Activated naive CD4-positive, alpha-beta T cell treated with anti-CD3 and anti-CD28 coated beads, Interleukin-2, amount 10 ng/mL, durations not matched to agents 7 days and 5 days (primary cell): ENCODE measurements at places on chromosomes 5 and 9.

- no peak for DNase-seq
- H3K36me3 ChIP-seq, result peaks cover 19% of the 10 kb centered on the region
- no peaks in the 10 kb centered on the region for H3K27me3 ChIP-seq
- no peak overlapping the region for H3K27ac ChIP-seq
Measured at GRCh38 chr5:143318270-143318669, 85.2 kb downstream of the NR3C1 start.

DNA sequence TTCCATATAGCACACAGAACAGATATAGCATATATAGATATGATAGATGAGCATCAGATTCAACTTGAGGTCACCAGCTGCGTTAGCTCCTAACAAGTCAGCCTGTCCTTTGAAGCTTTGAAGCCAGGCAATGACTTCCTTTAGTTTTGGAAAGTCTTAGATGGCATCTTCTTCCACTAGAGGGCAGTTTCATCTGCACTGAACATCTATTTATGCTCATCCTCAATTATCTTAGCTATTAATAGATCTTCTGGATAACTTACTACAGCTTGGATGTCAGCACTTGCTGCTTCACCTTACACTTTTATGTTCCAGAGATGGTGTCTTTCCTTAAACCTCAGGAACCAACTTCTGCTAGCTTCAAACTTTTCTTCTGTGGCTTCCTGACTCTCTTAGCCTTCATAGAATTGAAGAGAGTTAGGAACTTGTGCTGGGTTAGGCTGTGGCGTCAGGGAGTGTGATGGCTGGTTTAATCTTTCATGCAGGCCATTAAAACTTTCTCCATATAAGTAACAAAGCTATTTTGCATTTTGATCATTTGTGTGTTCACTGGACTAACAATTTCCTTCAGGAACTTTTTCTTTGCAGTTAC lies 1401.4 kb downstream of the EFNA5 start:
- no peak for DNase-seq
- H3K27ac ChIP-seq, result no peak overlapping the region
- H3K4me3 ChIP-seq, result no peak overlapping the region
- H3K36me3 ChIP-seq, result no peaks in the 10 kb centered on the region

DNA sequence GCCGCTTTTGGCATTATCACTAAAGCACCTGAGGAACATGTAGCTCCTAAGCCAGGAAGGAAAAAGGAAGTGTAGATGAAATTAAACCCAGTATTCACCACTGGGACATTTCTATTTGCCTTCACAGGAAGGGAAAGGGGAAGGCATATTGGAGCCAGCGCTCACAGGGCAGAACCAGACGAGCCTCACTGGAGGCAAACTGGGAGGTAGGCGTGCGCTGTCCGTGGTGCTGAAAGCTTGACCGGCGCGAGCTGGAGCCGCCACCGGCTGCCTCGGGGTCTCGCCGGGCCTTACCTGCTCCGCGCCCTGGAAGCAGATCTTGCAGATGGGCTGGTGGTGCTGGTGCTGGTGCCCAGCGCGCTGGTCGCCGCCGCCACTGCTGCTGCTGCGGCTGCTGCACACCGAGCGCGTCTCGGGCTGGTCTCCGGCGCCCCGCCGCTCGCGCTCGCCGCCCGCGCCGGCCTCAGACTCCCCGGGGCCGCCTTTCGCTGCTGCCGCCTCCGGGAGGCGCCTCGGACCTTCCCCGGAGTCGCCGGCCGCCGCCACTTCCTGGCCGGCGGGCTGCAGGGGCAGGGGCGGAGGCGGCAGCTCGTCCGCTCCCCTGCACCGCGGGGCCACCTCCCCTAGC lies 732 bp downstream of the MARCHF11 start:
- peaks cover 30% of the 10 kb centered on the region for H3K27me3 ChIP-seq
- peaks cover 4% of the 10 kb centered on the region for H3K4me1 ChIP-seq
- no peak overlapping the region for H3K4me3 ChIP-seq

GRCh38 chr5:156481741-156482140 lies 154.8 kb downstream of the SGCD start:
- H3K4me1 ChIP-seq, result no peaks in the 10 kb centered on the region
- H3K27me3 ChIP-seq, result no peaks in the 10 kb centered on the region
- H3K27ac ChIP-seq, result no peak overlapping the region
- H3K4me3 ChIP-seq, result no peak overlapping the region
- DNase-seq, result no peak

DNA sequence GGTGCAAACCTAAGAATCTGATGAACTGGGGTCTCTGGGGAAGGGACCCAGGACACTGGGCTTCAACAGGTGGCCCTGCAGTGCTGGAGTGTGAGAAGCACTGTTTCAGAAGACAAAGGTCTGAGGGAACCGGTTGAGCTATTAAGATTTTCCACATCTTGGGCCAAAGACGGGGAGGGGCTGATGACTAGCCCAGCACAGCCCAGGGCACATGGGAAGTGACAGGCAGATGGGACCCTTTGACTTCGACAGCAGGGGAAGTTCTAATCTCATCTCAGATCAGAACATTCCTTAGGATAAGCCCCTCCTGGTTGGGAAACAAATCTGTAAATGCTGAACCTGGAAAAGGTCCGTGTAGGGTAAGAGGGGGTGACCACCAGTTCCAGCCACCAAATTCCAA lies 67.4 kb downstream of the RAPGEF1 start:
- DNase-seq, result no peak
- H3K27ac ChIP-seq, result peak overlapping the region; percentile 37
- peaks cover 80% of the 10 kb centered on the region for H3K4me1 ChIP-seq
- no peaks in the 10 kb centered on the region for H3K27me3 ChIP-seq
- no peak overlapping the region for H3K4me3 ChIP-seq

DNA sequence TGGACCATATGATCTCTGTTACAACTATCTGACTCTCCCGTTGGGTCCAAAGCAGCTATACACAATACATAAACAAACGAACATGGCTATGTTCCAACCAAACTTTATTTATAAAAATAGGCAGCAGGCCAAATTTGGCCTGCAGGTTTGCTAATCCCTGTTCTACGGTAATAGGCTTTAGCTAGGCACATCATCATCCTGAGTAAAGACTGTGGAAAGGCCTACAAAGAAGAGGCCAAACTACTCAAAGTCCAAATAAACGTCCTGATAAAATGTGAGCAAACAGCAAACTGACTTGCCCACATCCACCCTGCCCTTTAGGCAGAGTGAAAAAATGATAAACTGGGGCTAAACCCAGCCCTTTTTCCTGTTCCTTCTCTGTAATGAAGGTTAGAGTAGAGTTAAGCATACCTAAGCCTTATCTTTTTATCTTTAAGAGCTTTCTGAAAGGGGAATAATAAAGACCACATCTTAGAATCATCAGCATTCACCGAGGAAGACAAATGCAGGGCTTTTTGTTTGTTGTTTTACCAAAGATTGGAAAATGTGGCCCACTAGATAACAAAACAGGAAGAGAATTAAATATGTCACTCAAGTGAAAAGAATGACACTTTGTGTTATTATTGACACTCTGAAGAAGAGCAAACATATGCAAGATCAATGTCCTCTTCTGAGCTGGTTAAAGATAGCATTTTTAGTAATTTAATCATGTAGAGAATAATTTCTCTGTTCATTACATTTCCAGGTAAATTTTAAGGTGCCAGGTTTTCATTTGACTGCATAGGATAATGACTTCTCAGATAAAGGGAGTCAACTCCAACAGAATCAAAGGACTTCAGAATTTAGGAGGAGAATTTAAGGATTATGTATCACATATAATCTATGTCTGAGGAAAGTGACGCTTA lies 160.0 kb upstream of the GNA14 start:
- no peak overlapping the region for H3K4me3 ChIP-seq
- peaks cover 46% of the 10 kb centered on the region for H3K36me3 ChIP-seq
- H3K27me3 ChIP-seq, result no peaks in the 10 kb centered on the region
- no peak for DNase-seq

DNA sequence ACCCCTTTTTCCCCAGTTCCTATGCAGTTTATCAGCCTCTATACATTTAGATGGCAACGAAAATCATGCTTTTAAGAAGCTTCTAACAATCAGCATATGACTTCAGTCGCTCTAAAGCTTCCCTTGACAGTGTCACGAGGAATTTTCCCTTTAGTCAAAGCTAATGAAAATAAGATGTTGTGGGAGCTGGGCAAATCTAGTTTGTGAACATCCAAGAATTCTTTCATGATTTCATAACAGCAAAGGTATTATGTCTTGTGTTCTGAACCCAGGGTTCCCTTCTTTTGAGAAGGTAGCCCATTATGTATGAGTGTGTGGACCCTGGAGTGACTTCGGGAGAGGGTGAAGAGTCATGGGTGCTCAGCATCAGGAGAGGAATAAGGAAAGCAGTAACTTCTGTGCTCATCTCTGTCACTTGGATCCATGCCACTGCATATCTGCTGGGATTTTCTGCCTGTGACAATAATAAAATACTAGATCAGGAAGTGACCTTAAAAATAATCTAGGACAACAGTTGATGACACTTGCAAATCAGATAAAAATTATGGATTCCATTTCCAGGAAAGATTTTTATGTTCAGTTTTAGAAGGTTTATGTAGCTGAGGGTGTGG lies 102.4 kb downstream of the PCSK1 start:
- no peak overlapping the region for H3K27ac ChIP-seq
- H3K4me3 ChIP-seq, result no peak overlapping the region
- H3K36me3 ChIP-seq, result no peaks in the 10 kb centered on the region
- H3K4me1 ChIP-seq, result no peaks in the 10 kb centered on the region
- peaks cover 21% of the 10 kb centered on the region for H3K27me3 ChIP-seq

DNA sequence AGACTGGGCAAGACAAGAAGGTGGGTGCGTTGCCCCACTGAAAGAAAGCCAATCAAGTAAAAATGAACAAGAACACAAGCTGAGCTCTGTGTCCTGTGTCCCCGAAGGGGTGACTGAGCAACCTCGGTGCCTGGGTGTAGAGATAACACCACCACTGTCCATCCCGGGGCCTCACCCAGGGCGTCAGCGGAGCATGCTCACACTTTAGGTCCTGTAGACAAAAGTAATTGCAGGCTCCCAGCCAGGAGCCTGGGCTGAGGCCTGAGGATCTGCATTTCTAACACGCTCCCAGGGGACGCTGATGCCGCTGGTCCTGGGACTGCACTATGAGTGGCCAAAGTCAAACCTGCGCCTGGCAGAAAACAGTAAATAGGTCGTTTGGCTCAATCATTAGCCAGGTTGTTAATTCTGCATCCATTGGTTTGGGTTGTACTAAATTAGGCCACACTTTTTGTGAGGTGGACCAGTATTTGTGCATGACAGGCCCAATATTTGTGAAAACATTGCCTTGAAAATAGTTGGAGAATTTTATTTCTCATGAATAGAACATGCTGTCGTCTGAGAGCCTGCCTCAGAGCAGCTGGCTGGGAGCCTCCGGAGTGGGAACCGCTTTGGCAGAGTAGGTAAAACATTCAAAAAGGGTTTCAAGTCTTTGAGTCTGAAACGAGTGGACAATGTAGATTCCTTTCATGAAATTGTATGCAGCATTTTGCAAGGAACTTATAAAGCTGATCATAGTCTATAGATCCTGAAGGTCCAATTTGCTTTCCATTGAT lies 38.3 kb downstream of the ANKRD33B start:
- no peak overlapping the region for H3K4me3 ChIP-seq
- H3K36me3 ChIP-seq, result no peaks in the 10 kb centered on the region
- H3K4me1 ChIP-seq, result peaks cover 29% of the 10 kb centered on the region
- no peak overlapping the region for H3K27ac ChIP-seq

- no peaks in the 10 kb centered on the region for H3K36me3 ChIP-seq
- no peak for DNase-seq
- H3K4me3 ChIP-seq, result no peak overlapping the region
- no peak overlapping the region for H3K27ac ChIP-seq
Measured at GRCh38 chr9:94096819-94097577, 12.7 kb downstream of the PTPDC1 start.

- H3K27me3 ChIP-seq, result peaks cover 8% of the 10 kb centered on the region
- H3K27ac ChIP-seq, result no peak overlapping the region
- H3K36me3 ChIP-seq, result no peaks in the 10 kb centered on the region
- no peak for DNase-seq
Measured at GRCh38 chr9:109787735-109788134, 7.7 kb downstream of the PALM2AKAP2 start.

DNA sequence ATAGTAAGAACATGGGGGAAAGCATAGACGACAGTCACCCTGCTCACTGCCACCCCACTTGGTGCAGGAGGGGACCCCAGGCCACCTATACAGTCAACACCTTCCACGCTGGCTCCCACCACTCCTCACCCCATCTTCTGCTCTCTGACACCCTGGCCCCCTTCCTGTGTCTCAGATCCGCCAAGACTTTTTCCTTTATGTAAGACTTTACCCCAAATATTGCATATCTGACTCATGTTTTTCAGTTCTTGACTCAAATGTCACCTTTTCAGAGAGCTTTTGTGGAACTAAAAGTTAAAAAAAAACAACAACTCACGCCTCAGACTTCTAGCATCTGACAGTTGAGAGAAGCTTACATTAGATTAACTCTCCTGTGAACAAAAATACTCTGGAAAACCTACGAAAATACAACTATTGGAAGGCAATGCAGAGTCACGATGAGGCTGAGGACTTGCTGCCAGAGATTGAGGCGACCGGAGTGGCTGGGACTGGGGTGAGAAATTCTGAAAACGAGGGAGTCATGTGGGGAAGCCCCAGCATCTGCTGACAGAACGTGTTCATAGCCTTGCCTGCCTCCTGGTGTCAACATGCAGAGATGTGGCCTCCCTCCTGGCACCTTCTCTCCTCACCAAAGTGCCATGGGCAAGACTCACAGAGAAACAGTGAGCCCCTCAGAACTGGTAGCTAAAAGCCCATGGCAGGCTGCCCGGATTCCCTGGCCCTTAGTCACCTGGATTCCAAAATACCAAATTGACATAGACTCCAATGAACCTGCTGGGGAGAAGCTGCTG lies 22.4 kb upstream of the FCN2 start:
- no peak overlapping the region for H3K27ac ChIP-seq
- no peak overlapping the region for H3K4me3 ChIP-seq
- no peaks in the 10 kb centered on the region for H3K4me1 ChIP-seq
- H3K36me3 ChIP-seq, result no peaks in the 10 kb centered on the region
- DNase-seq, result no peak
- H3K27me3 ChIP-seq, result no peaks in the 10 kb centered on the region

DNA sequence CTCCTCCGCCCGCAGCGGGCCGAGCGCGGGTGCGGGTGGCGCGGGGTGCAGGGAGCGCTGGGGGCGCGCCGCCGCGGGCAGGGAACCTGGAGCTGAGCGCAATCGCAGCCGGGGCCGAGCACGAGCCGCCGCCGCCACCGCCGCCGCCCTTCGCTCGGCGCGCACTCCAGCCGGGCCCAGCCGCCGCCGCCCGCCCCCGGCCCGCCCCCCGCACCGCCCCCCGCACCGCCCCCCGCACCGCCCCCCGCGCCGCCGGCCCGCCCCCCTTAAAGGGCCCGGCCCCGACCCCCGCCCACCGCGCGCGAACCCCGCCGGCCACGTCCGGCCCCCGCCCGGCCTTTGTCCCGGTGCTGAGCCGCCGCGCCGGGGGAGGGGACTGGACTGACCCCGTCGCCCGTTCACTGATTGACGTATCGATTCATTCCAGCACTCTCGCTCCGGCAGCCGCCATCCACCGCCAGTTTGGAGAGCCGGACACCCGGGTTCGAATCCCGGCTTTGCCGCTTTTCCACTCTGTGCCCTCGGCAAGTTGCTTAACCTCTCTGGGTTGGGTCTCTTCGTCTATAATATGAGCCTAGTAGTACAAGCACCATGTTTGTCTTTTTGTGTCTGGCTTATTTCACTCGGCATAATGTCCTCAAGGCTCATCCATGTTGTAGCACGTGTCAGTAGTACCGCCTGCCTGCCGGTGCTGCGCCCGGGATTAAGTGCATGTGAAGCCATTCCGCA lies at the start of gene SH3PXD2B:
SH3PXD2B (minus strand) TSS at position 168 of the 729 bp plus-strand sequence. CDS start 173 bp downstream, outside the sequence.
- H3K36me3 ChIP-seq, result no peaks in the 10 kb centered on the region
- peak; percentile 62 for DNase-seq
- H3K27ac ChIP-seq, result no peak within 1 kb of the TSS
- H3K27me3 ChIP-seq, result peaks cover 60% of the 10 kb centered on the region
- peak within 1 kb of the TSS; percentile 63 for H3K4me3 ChIP-seq
